ENCODE measurements at places on chromosomes 5 and 9.

DNA sequence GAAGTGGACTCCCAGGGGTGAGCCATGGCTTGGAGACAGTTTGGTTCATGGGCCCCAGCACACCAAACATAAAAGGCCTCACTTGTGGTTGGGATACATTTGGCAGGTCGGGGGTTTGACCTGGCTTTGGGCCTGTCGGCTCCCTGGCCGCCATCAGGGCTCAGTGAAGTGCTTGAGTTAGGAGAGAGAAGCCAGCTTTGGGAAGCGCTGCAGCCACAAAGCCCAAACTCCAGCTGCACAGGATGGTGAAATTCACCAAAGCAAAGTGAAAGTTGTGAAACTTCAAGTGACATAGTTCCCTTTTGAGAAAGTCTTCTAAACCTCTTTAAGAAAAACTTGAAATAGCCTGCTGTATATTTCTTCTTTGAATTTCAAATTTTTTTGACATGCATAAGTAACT is 27.5 kb downstream of the SLC46A2 start:
- peak; percentile 7 for DNase-seq

- no peak for DNase-seq
These were observed 3.6 kb upstream of the TMEM38B start for GRCh38 chr9:105690742-105691141.

- DNase-seq: no peak
These were observed 16.4 kb upstream of the ARL15 start for GRCh38 chr5:54326662-54327270.

GRCh38 chr9:135214054-135214640 is 126.7 kb downstream of the OLFM1 start:
- DNase-seq: no peak

GRCh38 chr9:3880851-3881250 is 355.1 kb upstream of the RFX3 start:
- DNase-seq: peak; percentile 80

DNA sequence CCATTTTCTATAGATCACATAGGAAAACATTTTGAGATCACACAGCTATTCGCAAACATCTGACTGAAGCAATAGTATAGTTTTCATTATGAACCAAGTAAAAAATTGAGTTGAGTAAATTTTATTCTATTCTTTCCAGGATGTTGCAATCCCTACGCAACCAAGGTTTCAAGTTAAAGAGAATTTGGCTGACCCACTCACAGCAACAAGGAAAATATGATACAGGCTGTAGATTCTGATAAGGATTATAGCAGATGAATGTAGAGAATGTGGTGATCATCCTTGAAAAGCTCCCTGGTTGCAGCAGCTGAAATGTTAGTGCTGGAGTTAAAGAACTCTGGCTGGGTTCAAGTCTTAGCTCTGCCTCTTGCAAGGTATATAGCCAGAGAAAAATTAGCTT is 4.7 kb downstream of the ABCA1 start:
- peak; percentile 65 for DNase-seq

DNA sequence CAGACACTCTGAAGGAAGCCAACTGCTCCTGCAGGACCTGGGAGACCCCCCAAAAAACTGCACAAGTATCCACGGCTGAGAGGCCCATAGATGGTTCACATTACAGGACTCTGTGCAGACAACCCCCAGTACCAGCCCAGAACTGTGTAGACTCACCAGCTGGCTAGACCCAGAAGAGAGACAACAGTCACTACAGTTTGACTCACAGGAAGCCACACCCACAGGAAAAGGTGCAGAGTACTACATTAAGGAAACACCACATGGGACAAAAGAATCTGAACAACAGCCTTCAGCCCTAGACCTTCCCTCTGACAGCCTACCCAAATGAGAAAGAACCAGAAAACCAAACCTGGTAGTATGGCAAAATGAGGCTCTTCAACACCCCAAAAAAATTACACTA is 281.2 kb upstream of the RGMB start:
- DNase-seq: no peak

- no peak for DNase-seq
These were observed 8.7 kb downstream of the CCL21 start for GRCh38 chr9:34701023-34701768.

- peak; percentile 11 for DNase-seq
These were observed 179.2 kb downstream of the FBN2 start for GRCh38 chr5:128358826-128359225.

- DNase-seq: no peak
These were observed 511.7 kb upstream of the KLF4 start for GRCh38 chr9:108001237-108001636.

GRCh38 chr5:66213533-66213932 is 69.4 kb downstream of the SREK1 start:
- no peak for DNase-seq

DNA sequence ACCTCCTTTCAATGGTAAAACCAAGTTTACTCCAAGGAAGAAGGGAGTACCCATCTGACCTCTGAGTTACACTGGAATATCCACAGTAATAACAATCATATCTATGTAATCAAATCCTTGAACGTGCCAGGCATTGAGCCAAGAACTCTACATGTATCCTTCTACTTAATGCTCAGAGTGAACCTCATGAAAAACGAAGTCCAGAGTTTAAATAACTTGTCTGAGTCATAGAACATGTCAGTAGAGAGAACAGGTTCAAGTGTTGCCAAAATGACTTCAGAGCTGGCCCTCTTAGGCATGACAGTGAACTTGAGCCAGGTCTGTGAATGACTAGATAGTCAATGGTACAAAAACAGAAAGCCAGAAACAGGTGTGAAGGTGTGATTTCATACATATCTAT is 164.1 kb upstream of the ZNF618 start:
- DNase-seq: peak; percentile 27

- no peak for DNase-seq
These were observed 97.7 kb downstream of the ADCY2 start for GRCh38 chr5:7493622-7494021.

- no peak for DNase-seq
These were observed 141.4 kb downstream of the LRRC70 start for GRCh38 chr5:62720031-62720441.
